CD14-positive monocyte (primary cell): ENCODE measurements at places on chromosomes 13 and 19.

DNA sequence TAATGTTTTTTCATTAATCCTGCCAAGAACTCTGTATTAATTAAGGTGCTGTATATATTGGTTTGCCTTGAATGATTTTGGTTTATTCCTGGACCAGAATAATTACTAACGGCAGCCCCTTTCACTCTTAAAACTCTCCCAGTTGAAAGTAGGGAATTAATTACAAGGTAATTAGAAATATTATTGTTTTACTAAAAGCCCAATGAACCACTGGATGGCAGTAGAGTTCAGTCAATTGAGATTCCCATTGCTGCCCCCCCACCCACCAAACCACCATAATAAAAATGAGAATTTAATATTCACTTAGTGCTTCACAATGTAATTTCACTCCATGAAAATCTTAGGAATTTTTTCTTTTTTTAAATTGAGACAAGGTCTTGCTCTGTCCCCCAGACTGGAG, 13.7 kb downstream of the WBP4 start:
- peak; percentile 39 for DNase-seq

GRCh38 chr19:39087907-39088686, 3.9 kb downstream of the ACP7 start:
- no peak for DNase-seq

DNA sequence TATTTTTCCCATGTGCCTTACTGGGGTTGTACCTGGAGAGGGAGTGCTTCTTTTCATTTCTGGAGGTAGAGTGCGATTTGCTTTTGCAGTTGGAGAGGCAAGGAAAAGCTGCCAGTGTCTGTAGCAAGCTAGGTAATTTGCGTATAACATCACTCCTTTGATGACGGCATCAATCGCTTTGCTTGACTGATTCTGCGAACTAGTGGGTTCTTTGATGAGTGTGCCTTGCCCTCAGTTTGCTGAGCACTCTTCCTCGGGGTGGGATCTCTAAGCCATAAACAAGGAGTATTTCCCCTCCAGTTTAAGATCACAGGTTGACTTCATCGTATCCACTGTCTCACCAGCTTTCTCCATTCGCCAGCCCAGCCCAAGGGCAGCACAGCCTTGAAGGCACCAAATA, 344.5 kb downstream of the KCNRG start:
- DNase-seq = no peak

GRCh38 chr19:2556221-2557092, 80.5 kb downstream of the GADD45B start:
- DNase-seq = no peak

GRCh38 chr13:101308247-101309013, 107.9 kb downstream of the NALCN start:
- DNase-seq = no peak

GRCh38 chr13:41496420-41497234, 39.3 kb downstream of the RGCC start:
- DNase-seq = no peak

GRCh38 chr13:109778102-109778542, 8.3 kb downstream of the IRS2 start:
- no peak for DNase-seq

GRCh38 chr13:99124794-99125316, 75.8 kb upstream of the UBAC2 start:
- DNase-seq = peak; percentile 38

DNA sequence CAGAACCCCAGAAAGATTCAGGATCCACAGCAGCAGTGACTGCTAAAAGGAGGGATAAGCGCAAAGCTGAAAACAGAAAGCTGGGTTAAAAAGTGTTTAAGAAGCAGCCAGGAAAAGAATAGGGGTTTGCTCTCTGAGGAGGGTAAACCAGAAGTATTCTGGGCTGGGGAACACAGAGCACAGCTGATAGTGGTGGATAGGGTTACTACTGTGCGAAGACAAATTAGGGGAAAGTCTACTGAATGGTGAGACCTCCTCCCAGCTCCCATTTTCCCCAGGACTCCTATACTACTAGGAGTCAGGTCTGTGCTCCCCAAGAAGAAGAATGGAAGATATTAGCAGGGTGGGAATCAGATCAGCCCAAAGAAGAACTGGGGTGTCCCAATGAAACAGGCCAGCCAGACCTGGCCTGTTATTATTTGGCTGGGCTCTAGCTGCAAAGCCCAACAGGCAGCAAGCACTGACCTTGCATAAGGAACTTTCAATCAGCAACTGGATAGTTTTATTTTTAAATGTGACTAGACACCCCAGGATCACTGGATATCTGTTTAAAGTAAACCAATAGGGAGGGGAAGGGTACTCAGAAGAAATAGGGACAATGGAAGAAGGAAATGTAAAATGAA, 43.5 kb upstream of the SERTM1 start:
- no peak for DNase-seq

GRCh38 chr13:112171570-112171965, 104.6 kb downstream of the SOX1 start:
- no peak for DNase-seq

GRCh38 chr13:94765814-94766213, 53.5 kb upstream of the SOX21 start:
- DNase-seq = no peak

DNA sequence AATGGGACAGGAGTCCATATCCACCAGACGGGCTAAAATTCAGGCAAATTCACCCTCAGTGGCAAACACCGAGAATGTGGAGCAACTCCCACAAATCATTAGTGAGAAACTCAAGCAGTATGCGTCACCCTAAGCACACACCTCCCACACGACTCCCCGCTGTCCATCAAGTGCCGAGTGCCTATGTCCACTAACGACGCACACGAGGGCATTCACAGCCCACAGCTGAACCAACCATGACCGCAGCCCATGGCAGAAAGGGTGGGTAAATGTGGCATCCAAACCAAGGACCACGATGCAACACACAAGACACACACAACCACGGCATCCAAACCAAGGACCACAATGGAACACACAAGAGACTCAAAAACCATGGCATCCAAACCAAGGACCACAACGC, 22.0 kb downstream of the MIER2 start:
- DNase-seq = no peak

- no peak for DNase-seq
Measured at GRCh38 chr13:20241593-20241992, 9.5 kb upstream of the GJB6 start.

GRCh38 chr19:47499863-47500830, 14.7 kb downstream of the NAPA start:
- no peak for DNase-seq

- DNase-seq = peak; percentile 78
Measured at GRCh38 chr19:3986260-3987041, 1.2 kb upstream of the EEF2 start.

DNA sequence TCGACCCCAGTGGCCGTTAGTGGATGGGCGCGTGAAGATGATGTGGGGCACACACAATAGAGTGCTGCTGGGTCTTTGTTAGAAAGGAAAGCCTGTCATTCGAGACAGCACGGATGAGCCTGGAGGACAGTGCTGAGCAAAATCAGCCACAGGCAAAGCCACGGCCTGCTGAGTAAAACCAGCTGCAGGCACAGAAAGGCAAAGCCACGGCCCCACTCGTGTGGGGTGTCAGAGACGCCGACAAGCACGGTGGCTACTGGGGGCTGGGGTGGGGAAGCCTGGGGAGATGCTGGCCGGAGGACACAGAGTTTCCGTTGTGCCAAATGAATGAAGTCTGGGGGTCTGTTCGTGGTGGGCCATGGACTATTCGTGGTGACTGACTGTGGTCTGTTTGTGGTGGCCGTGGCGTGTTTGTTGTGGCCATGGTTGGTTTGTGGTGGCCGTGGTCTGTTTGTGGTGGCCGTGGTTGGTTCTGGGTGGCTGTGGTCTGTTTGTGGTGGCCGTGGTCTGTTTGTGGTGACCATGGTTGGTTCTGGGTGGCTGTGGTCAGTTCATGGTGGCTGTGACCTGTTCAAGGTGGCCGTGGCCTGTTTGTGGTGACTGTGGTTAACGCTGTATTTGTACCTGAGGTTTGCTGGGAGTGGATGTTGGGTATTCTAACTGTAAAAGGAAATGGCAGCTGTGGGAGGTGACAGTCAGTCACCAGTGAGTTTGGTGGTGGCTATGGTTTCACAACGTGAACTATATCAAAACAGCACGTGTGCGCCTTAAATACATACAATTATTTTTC, 36.3 kb downstream of the MCF2L start:
- DNase-seq = no peak

- DNase-seq = no peak
Measured at GRCh38 chr19:43634068-43634467, 5.6 kb downstream of the CADM4 start.

DNA sequence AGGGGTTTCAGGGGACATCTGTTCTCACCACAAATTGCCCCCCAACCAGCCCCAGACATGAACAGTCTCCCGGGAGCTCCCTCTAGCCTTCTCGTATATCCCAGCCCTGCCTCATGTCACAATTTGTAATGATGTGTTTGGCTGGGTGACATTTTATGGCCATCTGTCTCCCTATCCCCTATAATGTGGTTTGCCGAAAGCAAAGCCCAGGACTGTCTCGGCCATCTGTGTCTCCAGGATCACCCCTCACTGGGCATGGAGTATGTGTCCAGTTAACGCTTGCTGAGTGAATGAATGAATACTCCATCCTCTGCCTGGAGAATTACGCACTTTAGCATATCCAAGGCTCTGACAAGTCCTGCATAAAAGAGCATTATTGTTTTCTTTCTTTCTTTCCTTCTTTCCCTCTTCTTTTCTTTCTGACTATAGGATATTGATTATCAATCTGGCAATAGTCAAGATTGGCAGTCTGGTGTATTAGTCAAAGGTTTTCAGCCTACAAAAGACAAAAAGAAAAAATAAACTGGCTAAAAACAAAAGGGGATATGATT, 15.1 kb downstream of the HPN start:
- no peak for DNase-seq

GRCh38 chr19:15696654-15697194, 23.8 kb downstream of the CYP4F12 start:
- DNase-seq = no peak

DNA sequence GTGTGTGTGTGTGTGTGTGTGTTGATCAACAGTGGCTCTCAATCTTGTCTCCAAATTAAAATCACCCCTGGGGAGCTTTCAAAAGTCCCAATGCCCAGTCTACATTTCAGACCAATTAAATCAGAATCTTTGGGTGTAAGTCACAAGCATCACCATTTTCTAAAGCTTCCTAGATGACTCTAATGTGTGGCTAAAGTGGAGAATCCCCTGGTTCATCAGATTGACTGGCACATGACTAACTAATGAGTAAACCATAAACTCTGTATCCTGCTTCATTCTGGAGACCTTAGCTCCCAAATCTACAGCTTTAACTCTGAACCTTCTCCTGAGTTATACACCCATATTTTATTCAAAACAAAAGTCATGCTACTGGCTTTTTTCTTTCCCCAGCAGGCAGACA, 131.3 kb downstream of the SUCLA2 start:
- DNase-seq = no peak

DNA sequence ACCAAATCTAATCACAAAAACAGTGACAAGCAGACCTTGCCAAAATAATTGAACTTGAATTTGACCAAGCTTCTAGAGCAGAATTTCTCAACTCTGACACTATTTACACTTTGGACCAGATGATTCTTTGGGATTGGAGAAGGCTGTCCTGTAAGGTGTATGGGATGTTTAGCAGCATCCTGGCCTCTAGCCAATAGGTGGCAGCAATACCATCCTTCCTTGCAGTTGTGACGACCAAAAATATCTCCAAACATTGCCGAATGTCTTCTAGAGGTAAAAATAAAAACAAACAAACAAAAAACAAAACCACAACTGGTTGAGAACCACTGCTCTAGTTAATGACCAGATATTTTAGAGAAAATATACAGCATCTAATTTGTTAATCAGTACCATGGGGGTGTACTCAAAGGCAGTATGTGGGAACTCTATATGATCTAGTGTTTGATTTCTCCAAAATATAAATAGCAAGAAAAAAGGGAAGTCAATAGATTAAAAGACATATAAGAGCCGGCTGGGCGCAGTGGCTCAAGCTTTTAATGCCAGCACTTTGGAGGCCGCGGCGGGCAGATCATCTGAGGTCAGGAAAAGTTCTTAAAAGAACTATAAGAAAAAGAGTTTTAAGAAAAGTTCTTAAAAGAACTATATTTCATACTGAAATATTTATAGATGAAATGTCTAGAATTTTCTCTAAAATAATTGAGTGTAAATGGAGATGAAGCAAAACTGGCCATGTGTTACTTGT, 60.9 kb upstream of the ZNF527 start:
- no peak for DNase-seq

DNA sequence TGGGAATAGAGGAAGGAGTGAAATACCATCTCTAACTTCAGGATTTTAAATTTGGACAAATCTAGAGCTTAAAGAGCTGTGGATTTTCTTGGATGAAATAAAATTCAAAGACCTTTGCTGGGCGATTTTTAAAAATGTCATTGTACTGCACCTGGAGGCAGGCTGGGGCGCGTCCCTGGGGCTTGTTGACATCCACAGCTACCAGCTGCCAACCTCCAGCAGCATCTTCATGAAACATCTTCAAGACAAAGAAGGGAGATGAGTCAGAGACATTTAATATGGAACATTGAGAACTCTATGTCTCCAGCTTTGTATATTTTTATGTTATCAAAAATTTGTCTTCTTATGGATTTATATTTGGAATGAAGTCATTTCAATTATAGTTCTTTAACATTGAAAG, 132.5 kb downstream of the NALCN start:
- no peak for DNase-seq

DNA sequence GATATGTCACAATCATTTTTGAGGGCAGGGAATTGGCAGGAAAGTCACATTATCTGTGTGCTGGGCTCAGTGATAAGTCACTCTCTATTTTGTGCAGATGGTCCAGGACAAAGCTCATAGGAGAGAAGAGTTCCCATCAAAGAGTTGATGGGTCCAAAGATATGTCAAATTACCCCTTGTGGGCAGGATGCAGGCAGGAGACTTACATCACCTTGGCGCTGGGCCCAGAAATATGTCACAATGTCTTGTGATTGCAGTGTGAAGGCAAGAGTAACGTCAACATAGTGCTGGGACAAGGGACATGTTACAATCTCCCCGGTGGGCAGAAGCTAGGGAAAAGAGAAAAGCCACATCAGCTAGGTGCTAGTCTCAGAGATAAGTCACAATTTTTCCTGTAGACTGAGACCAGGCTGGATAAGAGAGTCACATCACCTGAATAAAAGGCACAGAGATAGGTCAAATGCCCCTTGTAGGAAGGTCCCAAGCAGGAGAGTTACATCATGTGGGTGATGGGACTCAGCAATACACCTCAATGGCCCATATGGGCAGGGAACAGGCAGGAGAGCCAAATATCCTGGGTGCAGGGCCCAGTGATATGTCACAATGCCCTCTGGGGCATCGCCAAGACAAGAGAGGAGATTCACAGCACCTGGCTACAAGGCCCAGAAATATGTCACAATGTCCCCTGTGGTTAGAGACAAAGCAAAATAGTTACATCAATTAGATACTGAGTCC, 47.9 kb downstream of the ZNF99 start:
- no peak for DNase-seq
